ENCODE measurements at places on chromosomes 5 and 9.

DNA sequence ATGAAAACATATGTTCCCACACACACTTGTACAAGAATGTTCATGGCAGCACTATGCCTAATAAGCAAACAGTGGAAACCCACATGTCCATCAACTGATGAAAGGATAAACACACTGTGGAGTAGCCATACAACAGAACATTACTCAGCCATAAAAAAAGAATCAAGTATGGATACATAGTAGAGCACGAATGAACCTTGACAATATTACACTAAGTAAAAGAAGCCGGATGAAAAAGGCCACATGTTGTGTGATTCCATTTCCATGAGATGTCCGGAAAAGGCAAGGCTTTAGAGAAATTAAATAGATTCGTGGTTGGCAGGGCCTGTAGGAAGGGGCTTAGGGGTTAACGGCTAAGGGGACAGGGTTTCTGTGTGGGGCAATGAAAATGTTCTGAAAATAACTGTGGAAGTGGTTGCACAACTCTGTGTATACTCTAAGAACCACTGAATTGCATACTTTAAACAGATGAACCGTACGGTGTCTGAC is 51.4 kb downstream of the COL23A1 start:
- DNase-seq, result no peak

GRCh38 chr5:138177941-138178515 is 402 bp downstream of the BRD8 start:
- peak; percentile 7 for DNase-seq

DNA sequence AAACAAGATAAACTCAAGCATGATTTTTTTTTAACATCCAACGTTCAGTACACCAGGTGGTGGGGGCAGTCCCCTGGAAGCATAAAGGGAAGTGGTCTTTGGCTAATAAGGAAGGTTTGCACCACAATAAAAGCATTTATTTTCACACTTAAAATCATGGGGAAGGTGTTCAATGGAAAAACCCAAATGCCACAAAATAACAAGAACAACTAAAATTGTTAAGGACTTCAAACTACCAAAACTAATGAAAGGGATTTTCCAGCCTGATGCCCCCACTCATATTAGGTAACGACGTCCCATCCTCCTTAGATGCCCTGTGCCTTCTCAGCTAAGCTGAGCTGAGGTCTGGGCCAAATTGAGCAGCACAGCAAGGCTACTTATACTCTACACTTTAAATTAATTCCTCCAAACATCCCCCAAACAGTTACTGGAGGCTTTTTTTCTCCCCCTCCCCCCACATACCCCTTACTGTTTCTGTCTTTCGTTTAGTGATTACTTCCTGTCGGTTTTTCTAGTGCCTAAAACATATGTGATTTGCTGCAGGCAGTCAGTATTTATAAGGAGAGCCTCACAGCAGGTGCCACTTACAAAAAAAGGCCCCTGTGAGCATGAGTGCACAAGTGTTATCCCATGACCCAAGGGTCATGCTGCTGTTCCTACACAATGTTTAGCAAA is 259.7 kb upstream of the ZNF608 start:
- DNase-seq, result peak; percentile 6

GRCh38 chr5:172150514-172151425 is 37.3 kb downstream of the STK10 start:
- no peak for DNase-seq
